ENCODE measurements at places on chromosomes 6 and 20. TPM values are rescaled to one million over a fixed set of nuclear protein-coding genes. Genes with fewer than 3 reads are reported as not detected.

DNA sequence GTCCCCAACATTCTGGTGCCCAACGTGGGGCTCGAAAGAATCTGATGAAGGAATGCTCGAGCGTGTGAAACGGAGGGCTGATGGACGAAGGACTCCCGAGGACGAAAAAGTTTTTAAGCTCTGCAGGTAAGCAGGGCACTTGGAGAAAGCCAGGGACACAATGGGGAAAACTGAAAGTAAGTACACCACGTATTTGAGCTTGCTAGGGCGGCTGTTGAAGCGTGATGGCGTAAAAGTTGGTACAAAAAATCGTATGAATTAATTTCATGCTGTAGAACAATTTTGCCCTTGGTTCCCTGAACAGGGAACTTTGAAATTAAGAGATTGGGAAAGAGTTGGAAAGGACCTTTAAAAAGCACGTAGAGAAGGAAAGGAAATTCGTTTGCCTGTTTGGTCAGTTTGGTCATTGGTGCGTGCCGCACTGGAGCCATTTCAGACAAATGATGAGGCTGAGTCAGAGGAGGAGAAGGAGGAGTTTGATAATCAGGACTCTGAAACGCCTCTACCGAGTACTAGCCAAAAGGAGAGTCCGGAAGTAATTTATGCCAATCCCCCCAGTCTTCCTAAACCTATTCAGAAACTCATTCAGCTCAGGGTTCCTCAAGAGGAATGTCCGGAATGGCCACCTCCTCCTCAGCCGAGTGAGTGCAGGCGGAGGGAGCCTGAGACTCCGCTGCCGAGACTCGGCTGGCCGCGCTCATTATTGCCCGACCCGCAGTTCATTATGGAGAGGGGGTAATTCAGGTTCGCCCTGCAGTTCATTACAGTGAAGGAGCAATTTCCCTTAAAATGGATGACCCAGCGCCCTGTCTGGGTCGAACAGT, 59.2 kb upstream of the PRSS16 start:
- DNase-seq, result peak; percentile 48
- H3K4me3 ChIP-seq, result peak overlapping the region; percentile 86
- H3K27ac ChIP-seq, result peak overlapping the region; percentile 71

Gene VAPB
- 77.3 TPM for total RNA-seq

GRCh38 chr6:22326500-22326899, 29.7 kb upstream of the PRL start:
- H3K27ac ChIP-seq, result no peak overlapping the region
- no peak overlapping the region for H3K4me3 ChIP-seq
- no peaks in the 10 kb centered on the region for H3K36me3 ChIP-seq
- no peak for DNase-seq

DNA sequence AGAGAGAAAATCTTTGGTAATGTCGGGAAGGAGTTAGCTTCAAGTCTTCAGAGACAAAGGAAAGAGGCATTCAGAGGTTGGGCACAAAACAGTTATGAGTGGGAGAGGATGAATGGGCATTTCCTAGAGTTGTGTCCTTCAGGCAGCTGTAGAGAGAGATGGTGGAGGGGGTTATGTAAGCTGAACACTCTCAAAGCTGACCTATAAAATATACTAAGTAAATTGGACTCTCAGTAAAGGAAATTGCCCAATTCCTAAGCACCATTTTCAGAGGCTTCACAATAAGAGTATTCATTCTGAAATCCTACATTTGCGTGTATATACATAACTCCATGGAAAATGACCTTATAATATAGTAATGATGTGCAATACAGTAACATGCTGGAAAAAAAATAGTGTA, 161.2 kb downstream of the KCNQ5 start:
- no peak for DNase-seq
- peaks cover 5% of the 10 kb centered on the region for H3K36me3 ChIP-seq
- peak overlapping the region; percentile 46 for H3K27ac ChIP-seq
- H3K4me1 ChIP-seq, result peaks cover 23% of the 10 kb centered on the region
- no peak overlapping the region for H3K4me3 ChIP-seq
- no peaks in the 10 kb centered on the region for H3K27me3 ChIP-seq

GRCh38 chr20:41138475-41139226, 1.3 kb downstream of the PLCG1 start:
- H3K27ac ChIP-seq, result peak overlapping the region; percentile 86
- H3K36me3 ChIP-seq, result no peaks in the 10 kb centered on the region
- peaks cover 62% of the 10 kb centered on the region for H3K4me1 ChIP-seq
- peak overlapping the region; percentile 75 for H3K4me3 ChIP-seq
- H3K27me3 ChIP-seq, result no peaks in the 10 kb centered on the region
- no peak for DNase-seq

DNA sequence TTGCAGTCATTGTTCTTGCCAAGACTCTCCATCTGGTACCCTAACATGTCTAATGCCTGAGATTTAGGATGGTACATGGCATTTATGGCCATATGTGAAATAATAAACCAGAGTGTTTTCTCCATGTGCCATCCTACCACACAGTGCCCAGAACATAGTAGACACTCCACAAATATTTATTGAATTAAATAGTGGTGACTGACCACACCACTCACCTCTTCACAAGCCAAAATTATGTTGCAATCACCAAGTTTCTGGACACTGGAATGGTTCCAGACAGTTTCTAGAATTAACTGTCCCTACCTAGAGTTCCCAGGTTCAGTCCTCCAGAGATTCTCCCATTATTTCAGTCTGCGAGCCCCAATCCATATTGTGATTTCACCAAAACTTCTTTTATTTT, 427.3 kb downstream of the KIF16B start:
- no peak for DNase-seq
- no peaks in the 10 kb centered on the region for H3K4me1 ChIP-seq
- no peaks in the 10 kb centered on the region for H3K27me3 ChIP-seq
- no peaks in the 10 kb centered on the region for H3K36me3 ChIP-seq

GRCh38 chr6:76885861-76886301, 577.4 kb downstream of the HTR1B start:
- no peak overlapping the region for H3K4me3 ChIP-seq
- H3K27ac ChIP-seq, result no peak overlapping the region
- no peaks in the 10 kb centered on the region for H3K27me3 ChIP-seq

Gene CCR6
- not detected for total RNA-seq

- H3K4me1 ChIP-seq, result peaks cover 19% of the 10 kb centered on the region
- H3K27me3 ChIP-seq, result no peaks in the 10 kb centered on the region
- no peaks in the 10 kb centered on the region for H3K36me3 ChIP-seq
- H3K4me3 ChIP-seq, result peak overlapping the region; percentile 98
- no peak for DNase-seq
Measured at GRCh38 chr20:3472105-3472504, 1.3 kb downstream of the ATRN start.

GRCh38 chr6:158233214-158233795, 65.2 kb downstream of the GTF2H5 start:
- no peak for DNase-seq
- H3K4me3 ChIP-seq, result peak overlapping the region; percentile 84
- H3K36me3 ChIP-seq, result no peaks in the 10 kb centered on the region
- H3K27ac ChIP-seq, result peak overlapping the region; percentile 84

All from psoas muscle (tissue), 8 donors.